ENCODE measurements at places on chromosomes 3 and 15.

- peak; percentile 76 for DNase-seq
These were observed 3.5 kb downstream of the MAPKAPK3 start for GRCh38 chr3:50620420-50620819.

DNA sequence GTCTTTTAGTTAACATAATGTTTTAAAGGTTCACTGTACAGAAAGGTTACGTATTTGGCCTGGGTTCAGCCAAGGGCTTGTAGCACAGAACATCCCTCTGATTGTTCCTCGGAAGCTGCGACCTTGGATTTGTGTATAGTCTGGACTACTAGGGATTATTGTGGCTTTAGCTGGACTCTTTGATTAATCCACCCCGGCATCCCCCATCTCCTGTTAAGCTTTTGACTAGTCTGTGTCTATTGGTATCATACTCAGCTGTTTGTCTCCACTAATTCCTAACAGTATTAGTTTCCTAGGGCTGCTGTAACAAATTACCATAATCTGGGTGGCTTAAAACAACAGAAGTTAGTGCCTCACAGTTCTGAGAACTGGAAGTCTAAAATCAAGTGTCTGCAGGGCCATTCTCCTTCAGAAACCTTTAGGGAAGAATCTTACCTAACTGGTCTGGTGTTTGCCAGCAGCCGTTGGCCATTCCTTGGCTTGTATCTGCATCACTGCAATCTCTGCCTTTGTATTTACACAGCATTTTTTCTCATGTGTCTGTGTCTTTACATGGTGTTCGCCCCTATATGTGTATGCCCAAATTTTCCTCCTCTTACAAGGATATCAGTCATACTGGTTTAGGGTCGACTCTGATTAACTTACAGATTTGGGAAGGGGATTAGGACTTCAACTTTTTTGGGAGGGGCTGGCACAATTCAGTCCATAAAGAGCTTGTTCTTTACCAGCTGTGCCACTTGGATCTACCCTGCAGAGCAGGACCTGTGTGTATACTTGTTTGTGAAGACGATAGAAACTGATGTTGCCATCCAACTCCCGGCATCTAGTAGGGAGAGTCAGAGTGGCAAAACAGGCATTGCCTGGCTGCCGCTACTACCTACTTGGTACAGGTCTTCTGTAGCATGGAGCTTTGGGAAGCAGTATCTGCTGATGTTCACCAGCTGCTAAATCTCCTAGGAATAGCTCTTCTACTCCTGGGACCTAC is 117.8 kb downstream of the UBE2E2 start:
- DNase-seq: no peak

GRCh38 chr15:83813682-83814081 is 159.8 kb downstream of the ADAMTSL3 start:
- DNase-seq: no peak

DNA sequence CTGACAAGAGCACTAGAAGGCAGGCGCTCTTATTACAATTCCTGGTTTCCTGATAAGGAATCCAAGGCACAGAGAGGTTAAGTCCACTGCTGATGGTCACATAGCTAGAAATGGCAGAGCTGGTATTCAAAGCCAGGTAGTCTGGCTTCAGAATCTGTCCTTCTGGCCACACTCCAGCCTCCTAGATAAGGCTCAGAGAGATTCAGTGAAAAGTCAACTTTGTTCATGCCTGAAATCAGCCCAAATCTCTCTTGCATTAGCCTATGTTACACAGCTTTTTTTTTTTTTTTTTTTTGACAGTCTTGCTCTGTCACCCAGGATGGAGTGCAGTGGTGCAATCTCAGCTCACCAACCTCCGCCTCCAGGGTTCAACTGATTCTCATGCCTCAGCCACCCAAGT is 21.1 kb upstream of the CMTM8 start:
- no peak for DNase-seq

GRCh38 chr3:50155891-50156290 is 767 bp downstream of the SEMA3F start:
- no peak for DNase-seq

GRCh38 chr3:60337421-60337820 is 913.8 kb downstream of the FHIT start:
- no peak for DNase-seq

- DNase-seq: no peak
These were observed 35.3 kb downstream of the STARD5 start for GRCh38 chr15:81288616-81289015.

DNA sequence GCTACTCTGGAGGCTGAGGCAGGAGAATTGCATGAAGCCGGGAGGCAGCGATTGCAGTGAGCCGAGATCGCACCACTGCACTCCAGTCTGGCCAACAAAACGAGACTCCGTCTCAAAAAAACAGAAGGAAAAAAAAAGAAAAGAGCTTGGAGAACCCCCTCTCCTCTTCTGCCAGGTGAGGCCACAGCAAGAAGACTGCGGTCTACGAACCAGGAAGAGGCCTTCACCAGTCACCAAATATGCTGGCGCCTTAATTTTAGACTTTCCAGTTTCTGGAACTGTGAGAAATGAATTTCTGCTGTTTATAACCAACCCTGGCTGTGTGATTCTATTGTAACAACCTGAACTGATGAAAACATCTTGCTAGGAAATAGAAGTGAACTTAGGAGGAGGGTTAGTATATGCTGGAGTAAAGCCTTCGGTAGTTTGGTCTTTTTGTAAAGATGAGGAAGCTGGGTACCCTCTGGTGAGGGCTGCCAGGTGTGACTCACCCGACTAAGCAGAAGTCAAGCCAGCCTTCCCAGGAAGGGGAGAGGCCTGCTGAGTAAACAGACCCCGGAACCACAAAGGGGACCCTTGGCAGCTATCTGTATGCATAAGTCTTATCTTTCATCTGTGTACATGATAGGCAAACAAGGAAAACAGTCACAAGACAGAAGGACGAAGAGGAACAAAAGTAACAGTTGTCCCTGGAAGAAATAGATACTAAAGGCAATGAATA is 78.7 kb downstream of the KLF13 start:
- no peak for DNase-seq
